Cardiac muscle cell (in vitro differentiated cells and primary cell): ENCODE measurements at places on chromosomes 6 and 20. TPM values are rescaled to one million over a fixed set of nuclear protein-coding genes. Genes with fewer than 3 reads are reported as not detected.

Gene FOXA2
- polyA plus RNA-seq: not detected in 2 replicates

DNA sequence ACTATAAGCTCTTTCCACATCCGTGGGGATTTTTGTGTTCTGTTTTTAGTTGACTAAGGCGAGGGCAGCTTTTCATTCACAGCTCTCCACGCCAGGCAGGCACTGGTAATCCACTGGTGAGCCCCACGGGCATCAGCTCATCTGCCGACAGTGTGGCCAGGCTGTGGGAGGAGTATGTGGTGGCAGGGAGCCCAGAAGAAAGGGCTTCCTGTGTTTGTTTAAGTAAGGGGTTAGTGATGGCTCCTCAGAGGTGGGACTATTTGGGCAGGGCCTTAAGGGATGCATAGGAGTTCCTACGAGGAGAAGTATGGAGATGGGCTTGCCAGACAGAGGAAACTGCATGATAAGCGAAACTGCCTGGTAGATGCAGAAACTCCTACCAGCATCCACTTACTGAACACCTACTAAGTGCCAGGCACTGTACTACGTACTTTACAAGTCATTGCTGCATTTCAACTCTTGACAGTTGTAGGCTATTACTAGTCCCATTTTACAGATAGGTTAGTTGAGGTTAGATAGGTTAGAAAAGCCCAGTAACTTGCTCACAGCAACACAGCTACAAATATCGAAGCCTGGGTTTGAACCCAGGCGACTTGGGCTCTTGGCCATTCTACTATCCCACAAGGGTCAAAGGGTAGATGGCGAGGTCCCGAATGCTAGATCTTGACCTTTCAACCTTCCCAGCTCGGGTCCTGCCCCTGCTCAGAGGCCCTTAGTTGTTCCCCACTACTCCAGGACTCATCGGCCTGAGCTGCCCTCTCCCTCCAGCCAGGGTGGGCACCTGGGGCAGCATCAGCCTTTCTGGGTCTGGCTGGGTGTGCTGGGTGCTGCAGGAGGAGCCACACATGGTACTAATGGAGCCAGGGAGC, 55.1 kb downstream of the CEBPB start:
- no peak for DNase-seq

GRCh38 chr6:96834070-96834469, 3.2 kb downstream of the GPR63 start:
- no peak for DNase-seq

GRCh38 chr6:15476631-15477380, 186.0 kb downstream of the DTNBP1 start:
- DNase-seq: no peak

- no peak for DNase-seq
Measured at GRCh38 chr6:1608222-1609040, 1.3 kb upstream of the FOXC1 start.

DNA sequence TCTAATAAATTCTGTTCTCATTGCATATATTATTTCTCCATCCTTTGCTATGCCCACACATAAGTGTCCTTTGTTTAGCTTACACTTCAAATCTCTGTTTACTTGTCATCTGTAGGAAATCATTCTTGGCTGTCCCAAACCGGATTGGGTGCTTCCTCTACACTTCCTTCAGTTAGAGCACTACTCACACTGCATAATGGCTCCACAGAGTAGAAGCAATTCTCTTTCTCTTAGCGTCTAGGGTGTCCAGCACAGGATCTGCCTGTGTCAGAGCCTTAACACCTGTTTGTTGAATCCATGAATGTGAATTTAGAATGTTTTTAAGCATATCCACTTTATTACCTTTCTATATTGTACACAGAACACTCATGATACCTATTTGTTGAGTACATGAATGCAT, 87.0 kb upstream of the BMP2 start:
- no peak for DNase-seq

- DNase-seq: peak; percentile 72
Measured at GRCh38 chr6:140744659-140745320, 1370.3 kb upstream of the CITED2 start.

GRCh38 chr20:52971498-52972189, 514 bp upstream of the TSHZ2 start:
- DNase-seq: no peak

GRCh38 chr20:52402950-52403349, 211.4 kb upstream of the ZFP64 start:
- no peak for DNase-seq
